Naive B cell (primary cell): ENCODE measurements at places on chromosomes 12 and 14.
A peak's percentile ranks its signal among the peaks of the same experiment; 100 is the strongest.

GRCh38 chr12:120394483-120395367 is 25.8 kb upstream of the MSI1 start:
- DNase-seq, result no peak
- H3K27ac ChIP-seq, result no peak overlapping the region
- peaks cover 3% of the 10 kb centered on the region for H3K4me1 ChIP-seq
- H3K36me3 ChIP-seq, result peaks cover 15% of the 10 kb centered on the region
- peaks cover 64% of the 10 kb centered on the region for H3K27me3 ChIP-seq

- no peaks in the 10 kb centered on the region for H3K36me3 ChIP-seq
- peak within 1 kb of the TSS; percentile 76 for H3K27ac ChIP-seq
- H3K4me1 ChIP-seq, result peaks cover 25% of the 10 kb centered on the region
- no peaks in the 10 kb centered on the region for H3K27me3 ChIP-seq
- peak within 1 kb of the TSS; percentile 88 for H3K4me3 ChIP-seq
Measured at GRCh38 chr14:49687942-49688700, at the start of gene POLE2. TSS of gene POLE2 (minus strand) at chr14:49688214. CDS start at chr14:49688203, 11 bp downstream.

DNA sequence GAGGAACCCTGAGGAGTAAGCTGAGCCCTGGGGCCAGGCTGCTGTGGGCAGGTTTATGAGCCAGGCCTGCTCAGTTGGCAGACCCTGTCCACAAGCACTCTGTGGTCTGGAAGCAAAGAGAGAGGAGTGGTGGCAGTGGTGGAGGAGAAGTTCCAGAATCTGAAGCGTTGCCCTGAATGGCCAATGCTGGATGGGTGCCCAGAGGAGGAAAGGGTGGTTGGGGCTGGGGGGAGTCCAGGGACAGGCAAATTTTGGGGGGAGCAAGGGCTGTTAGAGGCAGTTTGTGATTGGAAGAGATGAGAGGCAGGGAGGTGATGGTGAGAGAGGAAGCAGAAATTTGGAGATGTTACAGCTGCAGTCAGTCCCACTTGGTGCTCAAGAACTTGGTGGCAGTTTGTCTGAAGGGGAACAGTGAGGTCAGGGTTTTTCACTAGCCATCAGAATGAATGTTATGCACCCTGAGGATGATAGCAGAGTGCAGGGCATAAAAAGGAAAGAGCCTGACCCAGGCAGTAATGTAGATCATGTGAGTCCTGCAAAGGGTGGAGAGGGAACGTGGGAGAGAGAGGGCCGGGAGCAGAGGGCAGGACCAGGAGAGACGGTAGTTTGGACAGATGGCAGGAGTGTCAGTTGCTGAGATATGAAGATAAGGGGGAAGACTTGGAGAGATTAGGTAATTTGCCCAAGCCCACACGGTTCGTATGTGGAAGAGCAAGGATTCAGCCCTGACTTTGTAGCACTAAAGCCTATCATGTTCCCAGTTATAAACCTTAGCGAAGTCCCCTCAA is 51.2 kb downstream of the GALNT8 start:
- H3K4me1 ChIP-seq, result no peaks in the 10 kb centered on the region
- peaks cover 13% of the 10 kb centered on the region for H3K27me3 ChIP-seq
- no peaks in the 10 kb centered on the region for H3K36me3 ChIP-seq
- no peak overlapping the region for H3K4me3 ChIP-seq
- no peak for DNase-seq

- H3K36me3 ChIP-seq, result no peaks in the 10 kb centered on the region
- peaks cover 30% of the 10 kb centered on the region for H3K4me1 ChIP-seq
- no peak for DNase-seq
- H3K27ac ChIP-seq, result peak overlapping the region; percentile 78
- peak overlapping the region; percentile 51 for H3K4me3 ChIP-seq
Measured at GRCh38 chr12:109893261-109893995, 6.6 kb upstream of the TCHP start.
